ENCODE measurements at places on chromosomes 2 and 18.

DNA sequence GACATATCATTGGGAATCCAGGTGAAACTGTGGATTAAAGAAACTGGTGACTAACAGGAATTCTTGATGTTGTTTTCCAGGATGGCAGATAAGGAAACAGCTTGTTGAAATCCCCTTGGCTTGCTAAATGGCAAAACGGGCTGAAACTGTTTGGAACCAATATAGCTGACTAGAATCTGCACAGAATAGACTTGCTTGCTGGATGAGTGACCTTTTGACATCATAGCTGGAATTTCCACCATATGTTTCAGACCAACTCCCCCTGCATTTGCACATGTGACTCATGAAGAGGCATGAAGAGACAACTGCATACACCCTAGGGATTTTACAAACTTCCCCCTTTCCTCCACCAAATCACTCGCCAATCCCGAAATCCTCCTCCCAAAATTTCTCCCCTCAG, 87.7 kb upstream of the LYPD1 start:
- no peak for DNase-seq

DNA sequence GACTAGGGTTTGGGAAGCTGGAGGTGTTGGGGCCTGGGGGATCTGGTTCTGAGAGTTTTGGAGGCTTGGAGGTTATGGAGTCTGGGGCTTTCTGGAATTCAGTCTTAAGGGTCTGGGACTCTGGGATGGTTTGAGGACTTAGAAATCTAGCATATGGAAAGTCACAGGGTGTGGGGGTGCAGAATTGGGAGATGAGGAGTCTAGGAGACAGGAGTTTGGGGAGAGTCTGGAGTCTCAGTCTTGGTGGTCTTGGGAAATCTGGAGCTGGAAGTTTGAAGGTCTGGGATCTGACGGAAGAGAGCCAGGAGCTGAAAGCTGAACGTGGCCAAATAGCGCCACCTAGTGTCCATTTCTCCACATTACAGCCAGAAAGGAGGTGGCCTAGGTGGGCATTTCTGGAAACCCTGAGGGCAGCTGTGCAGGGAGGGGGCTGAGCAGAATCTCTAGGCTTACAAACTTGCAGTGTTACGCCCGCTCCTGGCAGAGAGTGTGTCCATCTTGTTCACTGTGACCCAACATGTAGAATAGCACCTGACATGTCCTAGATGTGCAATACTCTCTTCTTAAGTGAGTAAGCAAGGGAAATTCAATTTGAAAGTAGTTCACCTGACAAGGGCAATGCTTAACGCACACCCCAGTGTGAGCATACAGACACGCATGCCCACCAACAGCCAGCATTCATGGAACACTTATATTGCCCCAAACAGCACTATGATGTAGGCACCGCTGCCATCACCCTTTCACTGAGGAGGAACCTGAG, 204.8 kb downstream of the TFCP2L1 start:
- peak; percentile 11 for DNase-seq

DNA sequence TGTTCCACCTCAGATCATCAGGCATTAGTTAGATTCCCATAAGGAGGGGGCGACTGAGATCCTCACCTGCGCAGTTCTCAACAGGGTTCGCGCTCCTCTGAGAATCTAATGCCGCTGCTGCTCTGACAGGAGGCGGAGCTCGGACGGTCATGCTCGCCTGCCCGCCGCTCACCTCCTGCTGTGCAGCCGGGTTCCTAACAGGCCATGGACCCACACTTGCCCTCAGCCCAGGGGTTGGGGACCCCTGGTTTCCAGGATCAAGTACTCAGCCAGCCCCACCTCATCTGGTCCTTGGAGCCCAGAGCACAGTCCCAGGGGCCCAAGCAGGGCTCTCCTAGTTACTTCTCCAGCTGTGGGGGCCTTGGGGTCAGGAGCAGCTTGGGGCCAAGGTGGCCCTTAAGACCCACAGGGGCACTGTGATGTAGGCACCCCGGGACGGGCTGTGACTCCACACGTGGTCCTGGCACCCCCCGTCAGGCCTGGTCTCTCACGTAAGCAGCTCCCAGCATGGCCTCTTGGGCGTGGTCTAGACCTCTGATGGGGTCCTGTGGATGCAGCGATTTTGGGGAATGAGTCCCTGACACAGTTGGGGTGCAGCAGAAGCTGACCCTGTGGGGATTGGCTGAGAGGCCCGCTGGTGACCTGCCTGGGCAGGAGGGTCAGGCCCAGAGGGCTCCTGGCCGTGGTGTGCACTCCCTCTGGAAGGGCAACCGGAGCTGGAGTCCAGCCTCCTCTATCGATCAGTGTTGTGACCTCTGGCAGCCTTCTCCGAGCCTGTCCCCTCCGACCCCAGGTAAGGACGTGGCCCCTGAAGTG, 28.3 kb upstream of the OTOS start:
- no peak for DNase-seq

DNA sequence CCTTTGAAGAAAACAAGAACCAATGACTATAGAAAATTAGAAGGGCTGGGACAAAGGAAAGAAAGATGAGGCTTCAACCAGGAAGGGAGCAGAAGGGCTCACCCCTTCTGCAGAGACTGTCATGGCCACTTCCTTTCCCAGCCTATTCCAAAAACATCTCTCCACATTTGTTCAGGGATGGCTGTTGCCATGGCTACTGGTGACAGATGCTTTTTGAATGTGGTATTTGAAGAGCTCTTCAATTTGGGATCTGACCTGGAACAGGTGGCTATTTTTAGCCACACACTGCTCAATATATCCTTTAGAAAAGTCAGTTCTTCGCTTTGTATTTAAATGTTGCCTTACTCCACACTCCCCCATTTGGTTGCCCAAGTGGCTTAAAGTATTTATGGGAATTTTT, 64.1 kb upstream of the LCLAT1 start:
- no peak for DNase-seq

GRCh38 chr18:8416212-8417019, 192.8 kb upstream of the RAB12 start:
- DNase-seq, result no peak

- DNase-seq, result no peak
Measured at GRCh38 chr2:70214365-70214764, 23.5 kb upstream of the C2orf42 start.

- DNase-seq, result no peak
Measured at GRCh38 chr2:128304715-128305554, 13.7 kb downstream of the HS6ST1 start.

DNA sequence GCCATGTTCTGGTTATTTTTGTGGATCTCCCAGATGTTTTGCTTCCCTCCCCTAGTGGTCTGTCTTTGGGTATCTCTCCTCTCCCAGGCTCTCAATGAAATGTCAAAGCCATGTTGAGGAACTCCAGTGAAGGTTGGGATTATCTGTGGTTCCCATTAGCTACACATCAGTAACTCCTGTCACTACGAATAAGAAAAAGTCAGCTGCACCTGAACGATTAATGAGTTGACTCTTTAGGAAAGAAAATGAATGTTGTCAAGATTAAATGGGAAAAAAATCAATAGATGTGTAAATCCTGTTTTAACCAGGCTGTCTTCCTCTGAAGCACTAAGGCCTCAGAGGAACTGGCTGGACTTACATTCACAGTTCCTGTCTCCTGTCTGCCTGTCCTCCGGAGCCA, 94.0 kb upstream of the DAPL1 start:
- DNase-seq, result no peak

All from stimulated activated CD4-positive, alpha-beta T cell treated with anti-CD3 and anti-CD28 coated beads, Interleukin-1b, Interleukin-23, amount 100 ng/mL, for 1 hour (primary cell).